ENCODE measurements at places on chromosomes 13 and 19.

DNA sequence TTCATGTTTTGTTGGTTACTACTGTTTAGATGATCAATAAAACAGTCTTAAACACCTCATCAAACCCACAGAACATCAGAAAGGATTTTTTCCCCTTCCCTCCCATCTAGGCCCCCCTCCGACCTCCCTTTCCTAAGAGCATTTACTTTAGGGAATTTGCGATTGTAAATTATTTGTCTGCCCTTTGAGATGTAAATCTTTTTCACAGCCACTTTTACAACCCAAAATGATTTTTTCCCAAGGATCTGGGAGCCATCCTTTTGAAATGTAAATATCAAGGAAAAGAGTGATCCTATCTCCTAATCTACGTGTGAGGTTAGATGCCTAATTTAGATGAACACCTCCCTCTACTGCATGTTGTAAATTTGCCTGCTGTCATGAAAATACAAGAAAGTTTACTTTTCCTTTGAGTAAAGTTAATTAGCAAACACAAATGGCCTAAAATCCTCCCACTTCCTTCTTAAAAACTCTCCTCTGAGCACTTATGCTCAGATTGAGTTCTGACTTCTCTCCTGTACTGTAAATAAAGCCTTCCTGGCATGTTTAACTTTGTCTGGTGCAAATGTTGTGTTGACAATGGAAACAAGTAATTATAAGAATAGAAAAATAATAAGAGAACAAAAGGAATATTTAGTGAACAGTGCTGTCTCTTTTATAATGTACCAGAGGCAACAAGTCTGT is 1646.9 kb upstream of the SPRY2 start:
- no peak for DNase-seq

GRCh38 chr19:10114651-10115391 is 3.3 kb downstream of the P2RY11 start:
- peak; percentile 23 for DNase-seq

DNA sequence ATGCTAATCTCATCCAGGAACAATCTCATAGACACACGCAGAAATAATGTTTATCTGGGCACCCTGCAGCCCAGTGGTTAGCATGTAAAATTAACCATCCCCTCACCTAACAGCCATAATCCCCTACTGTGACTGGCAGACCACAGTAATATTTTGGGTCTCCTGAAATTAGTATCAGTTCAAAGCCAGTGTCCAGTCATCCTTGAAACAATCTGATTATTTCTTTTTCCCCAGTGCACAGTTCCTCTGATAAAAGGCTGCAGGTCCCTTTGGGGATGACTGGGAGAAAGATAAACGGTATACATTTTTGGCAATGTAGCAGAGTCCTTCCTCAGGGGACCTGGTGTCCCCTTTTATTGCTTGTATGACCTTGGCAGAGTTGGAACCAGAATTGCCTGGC is 50.4 kb upstream of the CYSLTR2 start:
- DNase-seq = no peak

GRCh38 chr13:113119166-113119821 is 3.3 kb upstream of the F10 start:
- DNase-seq = no peak

- DNase-seq = no peak
These were observed 39.3 kb downstream of the C13orf46 start for GRCh38 chr13:113934576-113934975.

GRCh38 chr19:1884719-1885334 is 469 bp downstream of the ABHD17A start:
- DNase-seq = no peak
